SK-N-DZ (cell line): ENCODE measurements at places on chromosomes 4 and X.
A peak's percentile ranks its signal among the peaks of the same experiment; 100 is the strongest.

- no peak for DNase-seq
Observed at GRCh38 chrX:44267116-44267515, 76.4 kb downstream of the EFHC2 start.

- no peak for DNase-seq
Observed at GRCh38 chr4:93777081-93777460, 51.5 kb upstream of the ATOH1 start.

GRCh38 chrX:30948051-30948450 is 59.0 kb upstream of the TAB3 start:
- DNase-seq: no peak

GRCh38 chr4:48343035-48343434 is 1.7 kb downstream of the SLAIN2 start:
- no peak for DNase-seq

DNA sequence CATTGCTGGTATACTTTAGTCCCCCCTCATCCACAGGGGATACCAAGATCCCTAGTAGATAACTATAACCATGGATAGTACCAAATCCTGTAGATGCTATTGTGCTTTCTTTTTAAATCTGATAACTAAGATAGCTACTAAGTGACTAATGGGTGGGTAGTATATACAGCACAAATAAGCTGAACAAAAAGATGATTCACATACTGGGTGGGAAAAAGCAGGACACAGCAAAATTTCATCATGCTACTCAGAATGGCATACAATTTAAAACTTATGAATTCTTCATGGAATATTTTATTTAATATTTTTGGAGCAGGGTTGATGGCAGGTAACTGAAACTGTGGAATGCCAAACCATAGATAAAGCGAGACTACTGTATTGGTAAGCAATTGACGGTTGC is 161.6 kb downstream of the IL15 start:
- DNase-seq: no peak

DNA sequence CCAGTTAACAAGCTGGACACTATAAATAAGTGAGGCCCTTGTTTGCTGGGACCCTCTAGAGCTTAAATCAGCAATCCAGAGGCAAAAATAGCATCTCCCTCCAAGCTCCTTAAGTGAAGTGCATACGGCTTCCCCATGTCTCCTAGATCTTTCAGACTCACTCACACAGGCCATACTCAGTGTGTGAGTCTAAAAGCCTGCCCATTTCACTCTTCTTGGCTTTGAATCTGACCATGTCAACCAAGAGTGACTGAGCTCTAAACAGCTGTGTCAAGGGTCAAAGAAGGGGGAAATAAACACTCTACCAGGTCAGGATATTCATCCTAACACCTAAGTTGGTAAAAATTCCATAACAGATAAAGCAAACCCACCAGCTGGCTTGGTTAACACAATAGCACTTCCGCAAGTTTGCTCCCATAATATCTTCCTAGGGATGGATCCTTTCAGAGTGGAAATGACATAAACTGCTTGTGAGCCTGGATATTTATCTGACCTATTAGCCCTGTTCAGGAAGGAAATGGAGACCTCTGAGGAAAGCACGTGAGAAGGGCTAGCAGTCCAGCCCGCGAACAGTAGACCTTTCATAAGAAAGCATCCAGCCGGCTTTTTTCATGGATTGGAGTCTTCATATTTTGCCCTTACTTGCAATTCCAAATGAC is 65.6 kb downstream of the MID1 start:
- no peak for DNase-seq

DNA sequence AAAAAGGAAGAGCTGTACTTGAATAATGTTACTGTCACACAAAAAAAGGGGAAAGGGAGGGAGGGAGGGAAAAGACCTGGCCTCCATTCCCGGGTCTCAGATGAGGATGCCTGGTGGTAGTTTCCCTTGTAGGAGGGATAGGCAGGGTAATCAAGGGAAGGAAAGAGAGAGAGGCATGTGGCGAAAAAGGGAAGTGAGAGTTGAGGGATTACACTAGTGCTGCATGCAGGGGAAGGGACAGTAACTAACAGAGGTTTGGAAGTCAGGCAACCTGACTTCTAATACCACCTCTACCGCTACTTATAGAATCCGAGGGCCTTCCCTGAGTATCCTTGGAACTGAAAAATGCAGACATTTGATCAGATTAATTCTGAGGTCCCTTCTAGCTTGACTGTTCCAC is 821.7 kb upstream of the FTHL17 start:
- no peak for DNase-seq

DNA sequence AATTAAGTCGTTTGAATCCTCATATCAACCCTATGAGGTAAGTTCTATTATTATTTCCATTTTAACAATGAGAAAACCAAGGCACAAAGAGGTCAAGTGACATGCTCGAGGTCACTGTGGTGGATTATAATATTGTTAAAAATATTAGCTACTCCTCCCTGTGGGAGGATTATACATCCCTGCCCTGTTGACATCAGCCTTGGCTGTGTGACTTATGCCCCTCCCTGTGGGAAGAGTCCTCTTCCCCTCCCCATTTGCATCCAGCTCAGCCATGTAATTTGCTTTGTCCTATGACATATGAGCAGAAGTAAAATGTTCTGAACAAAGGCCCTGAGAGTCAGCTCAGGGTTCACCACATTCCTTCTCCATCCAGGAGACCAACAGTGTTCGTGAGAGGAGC is 152.7 kb upstream of the ZIC3 start:
- no peak for DNase-seq

DNA sequence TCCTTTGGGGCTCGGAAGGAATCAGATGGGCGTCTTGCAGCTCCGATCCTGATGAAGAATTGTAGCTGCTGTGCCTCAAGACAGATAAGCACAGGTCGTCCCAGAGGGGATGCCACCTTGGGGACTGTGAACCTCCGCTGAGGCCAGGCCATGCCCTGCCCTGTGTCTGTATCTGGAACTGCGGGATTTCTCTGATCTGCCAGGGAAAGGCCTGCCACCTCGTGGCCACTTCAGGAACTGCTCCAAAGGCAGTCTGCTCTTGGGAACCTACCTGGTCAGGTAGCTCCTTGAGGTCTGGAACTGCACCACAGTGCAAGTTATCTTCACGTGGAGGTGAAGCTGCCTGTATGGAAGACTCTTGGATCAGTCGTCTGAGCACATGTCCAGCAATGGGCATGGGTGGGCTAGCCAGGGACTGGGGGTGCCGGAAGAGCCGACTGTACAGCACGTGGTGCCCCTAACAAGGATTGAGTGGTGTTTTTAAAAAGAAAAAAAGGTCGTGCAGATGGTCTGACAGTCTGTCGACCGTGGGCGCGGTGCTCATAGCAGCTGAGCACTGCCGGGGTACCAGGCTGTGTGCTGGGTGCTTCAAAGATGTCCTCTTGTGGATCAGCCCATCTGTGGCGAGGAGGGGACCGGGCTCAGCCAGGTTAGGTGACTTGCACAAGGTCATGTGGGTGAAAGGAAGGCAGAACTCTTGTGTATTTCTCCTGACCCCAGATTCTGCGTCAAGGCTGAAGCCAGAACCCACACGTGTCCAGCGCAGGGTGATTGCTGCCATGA is 3.1 kb upstream of the GRPEL1 start:
- peak; percentile 70 for DNase-seq

GRCh38 chrX:13750812-13751211 is 16.3 kb downstream of the OFD1 start:
- DNase-seq: no peak

- DNase-seq: no peak
Observed at GRCh38 chrX:153500676-153501280, 6.0 kb downstream of the BGN start.

GRCh38 chr4:138537731-138538490 is 295.8 kb upstream of the SLC7A11 start:
- DNase-seq: no peak

- no peak for DNase-seq
Observed at GRCh38 chr4:126446917-126447316, 1132.2 kb downstream of the FAT4 start.

GRCh38 chr4:56313132-56313531 is 74.2 kb downstream of the AASDH start:
- no peak for DNase-seq

GRCh38 chr4:63580796-63581475 is 828.3 kb downstream of the TECRL start:
- DNase-seq: no peak

DNA sequence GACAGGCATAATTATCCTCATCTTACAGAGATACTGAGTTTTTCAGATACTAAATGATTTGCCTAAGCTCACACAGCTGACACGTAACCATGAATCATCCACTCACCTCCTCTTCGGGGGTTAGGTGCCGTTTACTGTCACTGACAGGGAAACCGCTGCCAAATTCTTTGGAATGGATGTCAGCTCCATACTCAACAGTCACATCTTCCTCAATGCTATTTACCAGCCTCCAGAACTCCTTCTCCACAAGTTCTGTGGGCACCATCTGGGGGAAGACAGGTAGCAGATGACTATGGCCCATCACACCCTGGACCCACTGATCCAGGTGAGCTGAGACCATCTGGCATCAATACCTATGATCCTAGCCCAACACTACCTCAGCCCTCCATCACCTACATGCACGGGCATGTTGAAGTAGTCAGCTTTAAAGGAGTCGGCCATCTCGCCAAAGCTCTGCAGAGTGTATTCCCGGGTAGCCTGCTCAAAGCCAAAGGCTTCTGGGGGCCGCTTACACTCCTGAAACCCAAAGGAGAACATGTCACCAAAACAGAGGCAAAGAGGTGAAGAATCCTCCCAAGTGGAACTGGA is 13.5 kb downstream of the KDM5C start:
- no peak for DNase-seq

DNA sequence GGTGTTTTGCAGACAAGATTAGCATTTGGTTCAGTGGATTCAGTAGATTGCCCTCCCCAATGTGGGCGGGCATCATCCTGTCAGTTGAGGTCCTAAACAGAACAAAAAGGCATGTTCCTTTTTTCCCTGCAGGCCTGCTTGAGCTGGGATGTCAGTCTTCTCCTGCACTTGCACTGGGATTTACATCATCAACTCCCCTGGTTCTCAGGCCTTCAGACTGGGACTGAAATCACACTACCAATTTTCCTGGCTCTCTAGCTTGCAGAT is 278.9 kb upstream of the FTHL17 start:
- no peak for DNase-seq

DNA sequence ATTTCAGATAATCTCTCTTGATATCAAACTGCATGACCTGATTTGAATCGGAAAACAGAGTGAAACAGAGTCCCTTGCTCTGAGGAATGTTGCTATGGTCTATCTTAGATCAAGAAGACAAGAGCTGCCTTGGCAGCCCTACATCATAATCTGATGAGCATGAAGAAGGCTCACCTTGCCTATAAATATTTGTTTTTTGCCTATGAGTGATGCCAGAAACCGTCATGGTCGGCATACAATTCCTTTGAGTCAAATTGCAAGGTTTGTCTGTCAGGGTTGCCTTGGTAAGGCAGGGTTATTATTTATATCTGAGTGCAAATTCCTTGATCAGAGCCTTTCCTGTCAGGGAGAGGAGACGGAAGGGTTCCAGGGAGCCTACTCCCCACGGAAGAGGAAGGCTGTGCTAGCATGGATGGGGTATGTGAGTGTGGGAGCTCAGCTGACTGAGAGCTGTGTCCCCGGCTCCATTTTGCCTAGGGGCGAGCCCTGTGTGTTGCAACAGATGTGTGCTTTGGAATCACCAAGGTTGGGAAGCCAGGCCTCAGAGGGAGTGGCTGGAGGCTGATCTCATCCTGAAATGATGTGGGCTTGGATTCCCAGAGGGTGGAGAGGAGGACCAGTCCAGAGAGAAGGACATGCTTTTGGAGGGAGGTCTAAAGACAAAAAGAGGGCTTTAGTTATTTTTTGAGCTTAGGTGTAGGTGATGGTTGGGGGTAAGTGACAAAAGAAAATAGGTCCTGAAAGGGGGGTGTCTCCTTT is 43.6 kb downstream of the RTL9 start:
- DNase-seq: no peak

GRCh38 chr4:98110929-98111328 is 32.3 kb downstream of the STPG2 start:
- DNase-seq: no peak

GRCh38 chr4:60396341-60397049 is 803.6 kb upstream of the ADGRL3 start:
- no peak for DNase-seq

GRCh38 chr4:109205186-109205585 is 97.3 kb downstream of the COL25A1 start:
- no peak for DNase-seq

- DNase-seq: no peak
Observed at GRCh38 chrX:109934434-109934833, 68.5 kb upstream of the TMEM164 start.

DNA sequence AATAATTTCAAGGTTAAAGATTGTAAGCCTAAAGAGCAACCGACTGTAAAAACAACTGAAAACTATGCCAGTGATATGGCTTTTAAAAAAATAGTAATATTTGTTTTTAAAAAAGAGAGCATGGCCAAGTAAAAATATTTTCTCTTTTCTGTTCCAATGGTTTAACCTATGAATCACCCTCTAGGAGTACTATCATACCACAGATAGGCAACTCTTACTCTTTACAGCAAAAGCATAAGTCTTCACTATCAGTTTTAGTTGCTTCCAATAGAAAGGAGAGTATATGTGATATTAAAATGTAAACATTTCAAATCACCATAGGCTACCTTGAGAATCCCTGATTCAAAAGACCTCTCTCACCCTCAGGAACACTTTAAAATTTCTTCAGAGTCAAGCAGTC is 102.6 kb downstream of the AMELX start:
- DNase-seq: no peak

GRCh38 chr4:19494961-19495360 is 756.7 kb upstream of the SLIT2 start:
- no peak for DNase-seq

DNA sequence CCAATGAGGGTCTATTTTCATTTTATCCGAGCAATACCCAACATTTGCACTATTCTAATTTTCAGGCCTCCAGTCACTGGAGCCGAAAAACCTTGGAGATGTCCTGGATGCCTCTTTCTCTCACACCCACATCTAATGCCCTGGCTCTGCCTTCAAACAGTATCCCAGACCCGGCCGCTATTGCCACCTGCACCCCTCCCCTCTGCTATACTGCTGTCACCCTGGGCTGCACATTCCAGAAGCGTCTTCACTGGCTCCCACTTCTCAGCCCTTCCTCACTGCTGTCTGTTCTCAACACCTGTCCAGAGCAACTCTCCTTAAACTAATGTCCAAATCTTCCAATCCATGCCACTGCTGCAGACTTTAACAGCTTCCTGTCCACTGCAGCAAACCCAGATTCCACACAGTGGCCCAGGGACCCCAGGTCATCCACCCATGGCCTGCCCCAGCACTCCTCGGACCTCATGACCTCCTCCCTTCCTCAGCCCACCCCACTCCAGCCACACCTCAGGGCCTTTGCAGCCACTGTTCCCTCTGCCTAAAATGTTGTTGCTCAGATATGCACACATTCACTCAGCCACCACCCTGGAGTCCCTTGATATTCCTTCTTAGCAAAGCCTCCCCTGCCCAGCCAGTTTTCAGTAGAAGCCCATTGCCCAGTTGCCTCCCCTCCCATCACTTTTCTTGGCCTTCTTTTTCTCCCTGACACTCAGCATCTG is 30.5 kb upstream of the PPP2R2C start:
- DNase-seq: no peak
